ENCODE measurements at places on chromosomes 3 and 15. TPM values are rescaled to one million over a fixed set of nuclear protein-coding genes. Genes with fewer than 3 reads are reported as not detected.
A peak's percentile ranks its signal among the peaks of the same experiment; 100 is the strongest.

DNA sequence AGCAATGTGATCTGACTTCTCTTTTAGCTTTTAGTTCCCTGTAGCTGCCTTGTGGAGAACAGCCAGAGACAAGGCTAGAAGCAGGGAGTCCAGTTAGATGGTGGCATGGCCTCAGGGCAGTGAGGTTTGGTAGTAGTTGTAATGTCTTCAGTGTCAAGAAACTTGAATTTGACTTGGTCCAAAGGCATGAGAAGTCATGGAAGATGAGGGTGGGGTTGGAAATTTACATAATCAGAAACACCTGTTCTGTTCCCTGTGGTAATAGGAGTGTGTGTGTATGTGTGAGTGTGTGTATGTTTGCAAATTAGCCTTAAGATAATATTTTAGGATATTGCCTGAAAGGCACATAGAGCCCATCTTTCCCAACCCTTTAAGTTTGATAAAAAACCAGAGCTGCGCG is 55.2 kb upstream of the GCNT3 start:
- no peaks in the 10 kb centered on the region for H3K27me3 ChIP-seq
- no peak overlapping the region for H3K27ac ChIP-seq
- no peak overlapping the region for H3K4me3 ChIP-seq
- DNase-seq, result no peak

DNA sequence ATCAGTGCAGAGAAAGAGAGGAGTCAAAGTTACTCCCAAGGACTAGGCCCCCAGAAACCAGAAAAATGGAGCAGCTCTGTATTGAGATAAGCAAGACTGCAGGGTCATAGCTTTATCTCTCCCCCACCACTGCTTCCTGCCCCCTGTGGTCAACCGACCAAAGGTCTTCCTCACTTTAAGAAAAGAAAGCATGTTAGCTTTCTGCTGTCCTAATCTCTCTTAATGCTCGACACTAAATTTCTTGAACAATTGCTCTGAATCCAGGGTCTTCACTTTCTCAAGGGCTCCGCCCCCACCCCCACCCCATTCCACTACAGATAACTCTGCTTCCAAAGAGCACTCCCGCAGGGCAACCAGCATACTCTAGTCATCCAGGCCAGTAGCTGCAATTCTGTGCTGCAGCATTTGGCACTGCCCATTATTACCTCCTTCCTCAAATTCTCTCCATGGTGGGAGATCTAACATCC is 31.9 kb downstream of the TNIK start:
- H3K4me1 ChIP-seq, result no peaks in the 10 kb centered on the region
- H3K4me3 ChIP-seq, result no peak overlapping the region
- H3K27me3 ChIP-seq, result no peaks in the 10 kb centered on the region
- peaks cover 2% of the 10 kb centered on the region for H3K36me3 ChIP-seq
- no peak overlapping the region for H3K27ac ChIP-seq
- DNase-seq, result no peak

GRCh38 chr15:60395276-60396011 is 2.3 kb downstream of the ANXA2 start:
- peak overlapping the region; percentile 97 for H3K27ac ChIP-seq
- no peaks in the 10 kb centered on the region for H3K27me3 ChIP-seq

Gene TRAIP
- 13.4 TPM for total RNA-seq

Gene SNTN
- total RNA-seq, result not detected

Data from endothelial cell of umbilical vein (primary cell).